ENCODE measurements at places on chromosomes 2 and 18.
A peak's percentile ranks its signal among the peaks of the same experiment; 100 is the strongest.

GRCh38 chr2:218019411-218020060 lies 16.7 kb upstream of the TNS1 start:
- no peak for DNase-seq

DNA sequence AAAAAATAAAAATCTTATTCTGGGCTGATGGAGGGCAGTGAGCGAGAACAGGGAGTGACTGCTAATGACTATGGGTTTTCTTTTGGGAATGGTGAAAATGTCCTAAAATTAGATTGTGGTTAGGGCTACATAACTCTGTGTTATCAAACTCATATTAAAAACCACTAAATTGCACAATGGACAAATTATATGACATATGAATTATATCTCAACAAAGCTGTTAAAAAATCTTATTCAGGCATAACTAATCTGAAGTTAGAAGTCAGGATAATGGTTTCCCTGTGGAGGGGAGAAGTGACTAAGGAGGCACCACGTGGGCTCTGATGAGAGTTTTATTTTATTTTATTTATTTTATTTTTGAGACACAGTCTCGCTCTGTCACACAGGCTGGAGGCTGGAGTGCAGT lies 32.1 kb upstream of the DPP4 start:
- no peak for DNase-seq

DNA sequence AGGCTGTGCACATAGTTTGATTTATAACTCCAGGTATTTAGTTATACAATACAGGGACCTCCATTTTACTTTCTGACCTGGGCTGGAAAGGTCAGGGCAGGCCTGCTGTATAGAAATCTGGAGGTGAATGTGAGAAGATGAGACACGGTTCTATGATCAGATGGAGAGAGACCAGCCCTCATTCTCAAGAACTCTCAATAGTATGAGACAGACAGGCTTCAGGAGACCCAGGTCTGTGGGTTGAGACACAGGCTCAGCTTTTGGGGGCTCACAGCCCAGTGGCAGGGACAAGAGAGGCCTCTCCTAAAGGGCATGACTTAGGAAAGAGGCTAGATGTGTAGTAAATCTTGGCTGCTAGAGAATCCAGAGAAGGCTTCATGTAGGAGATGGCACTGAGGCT lies 719 bp upstream of the ATP6V1B1 start:
- no peak for DNase-seq

- no peak for DNase-seq
Observed at GRCh38 chr2:151361674-151362370, 4.4 kb downstream of the TNFAIP6 start.

- DNase-seq: no peak
Observed at GRCh38 chr2:216206041-216206703, 97.0 kb downstream of the XRCC5 start.

GRCh38 chr2:173448938-173449471 lies 94.3 kb downstream of the CDCA7 start:
- DNase-seq: peak; percentile 31

- no peak for DNase-seq
Observed at GRCh38 chr2:3661149-3661660, 3.2 kb downstream of the ALLC start.

DNA sequence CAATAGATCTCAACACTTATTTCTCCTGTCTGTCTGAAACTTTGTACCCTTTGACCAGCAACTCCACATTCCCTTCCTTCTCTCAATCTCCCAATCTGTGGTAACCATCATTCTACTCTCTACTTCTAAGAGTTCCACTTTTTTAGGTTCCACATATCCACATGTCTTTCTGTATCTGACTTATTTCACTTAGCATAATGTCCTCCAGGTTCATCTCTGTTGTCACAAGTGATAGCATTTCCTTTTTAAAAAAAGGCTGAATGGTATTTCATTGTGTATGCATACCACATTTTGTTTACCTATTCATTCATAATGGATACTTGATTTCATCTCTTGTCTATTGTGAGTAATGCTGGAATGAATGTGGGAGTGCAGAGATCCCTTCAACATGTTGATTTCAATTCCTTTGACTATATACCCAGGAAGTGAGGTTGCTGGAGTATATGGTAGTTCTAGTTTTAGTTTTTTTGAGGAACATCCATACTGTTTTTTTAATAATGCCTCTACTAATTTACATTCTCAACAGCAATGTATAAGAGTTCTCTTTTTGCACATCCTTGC lies 18.8 kb upstream of the MMADHC start:
- no peak for DNase-seq

DNA sequence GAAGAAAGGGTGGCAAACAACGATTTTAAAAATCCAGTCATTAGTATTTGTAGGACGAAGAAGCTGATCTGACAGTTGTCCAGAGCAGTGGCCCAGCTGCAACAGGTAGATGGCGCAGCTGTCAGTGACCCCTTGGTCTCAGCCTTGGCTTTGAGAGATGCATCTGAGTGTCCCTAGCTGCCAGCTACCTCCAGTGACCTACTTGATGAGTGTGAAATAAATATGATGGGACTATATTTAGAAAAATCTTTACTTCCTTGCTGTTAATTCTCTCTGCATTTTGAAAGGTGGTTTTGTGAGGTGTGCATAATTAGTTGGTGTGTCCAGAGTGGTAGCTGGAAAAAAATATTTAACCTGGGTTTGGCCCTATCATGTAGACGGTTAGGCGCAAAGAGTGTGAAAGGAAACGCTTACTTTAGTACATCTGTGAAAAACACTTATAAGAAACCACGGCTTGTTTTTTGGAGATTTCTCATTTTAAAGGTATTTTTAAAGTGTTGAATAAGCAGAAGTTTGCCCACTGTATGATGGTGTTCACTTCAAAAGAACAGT lies 963 bp downstream of the INPP1 start:
- no peak for DNase-seq

GRCh38 chr2:119483395-119483753 lies 40.9 kb downstream of the SCTR start:
- no peak for DNase-seq

DNA sequence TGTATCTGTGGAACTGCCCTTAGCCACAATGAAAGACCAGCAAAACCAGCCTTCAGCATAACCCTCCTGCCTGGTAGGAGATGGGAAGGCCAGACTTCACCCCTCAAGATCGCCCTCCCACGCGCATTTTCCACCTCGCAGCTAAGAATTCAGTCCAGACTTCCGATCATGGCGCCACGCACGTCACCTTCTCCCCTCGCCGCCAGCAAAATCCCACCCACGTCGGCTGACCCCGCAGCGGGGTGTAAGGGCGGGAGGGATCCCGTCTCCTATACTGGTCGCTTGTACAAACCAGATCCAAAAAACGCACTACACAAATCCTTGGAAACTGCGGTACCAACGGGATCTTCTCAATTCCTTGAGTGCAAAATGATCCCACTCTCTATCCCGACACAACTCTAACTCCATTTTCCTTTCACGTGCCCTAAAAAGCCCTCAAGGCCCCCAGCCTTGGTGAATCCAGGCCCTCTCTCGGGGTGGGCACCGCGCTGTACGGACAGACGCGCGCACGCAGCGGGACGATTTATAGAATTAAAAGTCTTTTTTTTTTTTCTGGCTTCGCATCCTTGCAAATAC lies 1.0 kb upstream of the BMPR2 start:
- DNase-seq: peak; percentile 12

GRCh38 chr18:46677611-46678010 lies 20.6 kb upstream of the LOXHD1 start:
- DNase-seq: no peak

DNA sequence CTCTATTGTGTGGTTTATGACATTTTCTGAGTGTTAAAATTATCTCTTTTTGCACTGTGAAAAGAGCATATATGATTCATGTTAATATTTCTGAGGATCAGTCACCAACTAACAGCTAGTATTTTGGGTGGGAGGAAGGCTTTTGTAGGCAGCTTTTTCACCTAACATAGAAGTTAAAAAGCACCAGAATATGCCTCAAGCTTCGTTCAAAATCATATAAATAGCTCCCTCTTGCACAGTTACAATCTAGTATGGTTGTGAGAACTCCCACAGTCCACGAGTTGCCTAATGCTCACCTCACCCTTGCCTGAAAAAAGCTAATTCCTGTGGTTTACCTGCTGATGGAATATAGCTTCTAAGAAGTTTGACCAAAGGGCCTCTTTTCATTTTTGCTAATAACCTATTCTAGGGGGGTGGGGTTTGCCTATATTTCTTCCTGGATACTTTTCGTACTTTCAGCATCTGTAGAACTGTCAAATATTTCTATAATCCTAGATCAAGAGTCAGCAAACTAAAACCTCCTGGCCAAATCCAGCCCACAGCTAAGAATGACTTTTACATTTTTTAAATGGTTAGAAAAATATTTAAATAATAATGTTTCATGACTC lies 167.1 kb upstream of the FOSL2 start:
- no peak for DNase-seq

DNA sequence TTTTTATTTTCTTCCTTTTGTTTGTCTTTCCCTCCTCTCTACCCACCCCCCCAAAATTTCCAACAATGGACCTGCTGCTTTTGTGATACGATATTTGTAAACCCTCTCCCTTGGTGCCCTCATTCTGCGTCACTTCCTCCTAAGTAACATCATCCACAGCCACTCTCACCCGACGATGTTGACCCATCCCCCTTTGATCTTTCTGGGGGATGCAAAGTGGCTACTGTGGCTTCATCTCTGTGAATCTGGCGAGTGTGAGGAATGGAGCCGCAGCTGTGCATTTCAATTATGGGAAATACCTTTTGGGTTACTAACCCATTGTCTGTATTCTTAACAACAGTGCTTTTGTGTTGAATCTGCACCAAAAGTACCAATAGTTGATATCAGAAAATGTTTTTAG lies 19.4 kb downstream of the ANTXR1 start:
- DNase-seq: no peak

DNA sequence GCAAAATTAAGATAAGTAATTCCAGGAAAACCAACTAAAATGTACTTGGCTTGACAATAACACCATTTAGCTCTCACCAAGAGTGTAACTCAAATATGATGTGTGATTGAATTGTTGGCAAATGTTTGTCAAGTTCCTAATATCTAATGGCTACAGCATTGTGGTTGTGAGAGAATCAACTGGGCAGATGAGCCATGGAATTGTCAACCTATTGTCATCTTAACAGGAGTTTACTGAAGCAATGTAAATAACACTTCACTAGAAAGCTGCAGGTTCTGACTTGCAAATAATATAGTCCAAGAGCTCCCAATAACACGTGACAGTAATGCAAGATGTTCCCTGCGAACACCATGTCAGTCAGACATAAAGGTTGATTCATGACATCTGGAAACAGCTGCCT lies 495.2 kb upstream of the MEIS1 start:
- DNase-seq: no peak

DNA sequence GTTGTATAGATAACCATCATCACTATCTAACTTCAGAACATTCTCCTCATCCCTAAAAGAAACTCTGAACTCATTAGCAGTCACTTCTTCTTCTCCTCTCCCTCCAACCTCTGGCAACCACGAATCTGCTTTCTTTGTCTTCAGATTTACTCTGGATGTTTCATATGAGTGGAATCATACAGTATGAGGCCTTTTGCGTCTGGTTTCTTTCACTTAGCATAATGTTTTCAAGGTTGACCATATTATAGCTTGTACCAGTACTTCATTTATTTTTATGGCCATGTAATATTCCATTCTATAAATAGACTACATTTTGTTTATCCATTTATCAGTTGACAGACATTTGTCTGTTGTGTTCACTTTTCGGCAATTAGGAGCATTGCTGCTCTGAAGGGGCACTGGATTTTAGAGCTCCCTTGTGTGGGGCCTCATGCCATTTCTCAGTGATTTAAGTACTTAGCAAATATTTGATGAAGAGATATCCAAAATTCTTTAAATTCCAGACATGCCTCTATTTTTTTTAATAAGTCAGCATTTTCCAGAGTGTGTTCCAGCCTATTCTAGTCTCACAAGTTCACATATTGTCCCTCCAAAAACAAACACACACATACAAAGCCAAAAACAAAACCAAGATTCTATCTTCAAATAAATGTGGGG lies 22.5 kb upstream of the MAP3K20 start:
- DNase-seq: no peak

DNA sequence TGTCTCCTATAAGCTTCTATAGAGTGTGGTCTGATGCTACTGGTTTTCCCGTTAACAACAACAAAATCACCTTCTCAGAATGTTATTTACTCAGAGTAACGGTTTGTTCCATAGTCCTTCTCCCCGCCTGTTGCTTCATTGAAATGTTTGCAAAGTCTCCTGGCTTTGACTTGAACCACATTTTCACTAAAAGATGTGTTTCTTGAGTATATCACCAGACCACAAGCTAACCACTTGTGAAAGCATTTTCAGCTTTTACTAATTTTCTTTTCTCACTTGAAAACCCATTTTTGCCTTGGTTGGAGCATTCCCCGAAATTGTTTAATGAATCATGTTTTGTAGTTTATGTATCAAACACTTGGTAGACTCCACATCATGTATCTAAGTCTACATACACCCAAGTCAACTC lies 121.2 kb downstream of the DPP4 start:
- no peak for DNase-seq

GRCh38 chr2:202718614-202719013 lies 83.8 kb downstream of the FAM117B start:
- DNase-seq: no peak

DNA sequence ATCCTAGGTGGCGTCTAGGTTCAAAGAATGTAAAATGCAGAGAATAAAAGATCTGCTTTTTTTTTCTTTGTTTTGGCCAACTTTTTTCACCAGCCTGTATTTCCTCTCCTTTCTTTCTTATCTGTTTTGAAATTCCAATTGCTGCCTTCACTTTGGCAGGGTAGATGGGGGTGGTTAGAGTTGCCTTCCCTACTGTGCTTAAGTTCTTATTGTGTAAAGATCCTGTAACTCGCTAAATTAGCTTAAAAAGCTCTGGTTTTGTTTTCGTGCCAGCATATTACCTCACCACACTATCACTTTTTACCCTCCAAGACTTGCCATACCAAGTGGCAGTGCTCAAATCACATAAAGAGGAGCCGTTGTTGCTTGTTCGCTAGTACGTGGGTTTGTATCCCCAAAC lies 921.7 kb downstream of the DPP10 start:
- no peak for DNase-seq

- no peak for DNase-seq
Observed at GRCh38 chr2:206974551-206974950, 35.2 kb downstream of the CPO start.

DNA sequence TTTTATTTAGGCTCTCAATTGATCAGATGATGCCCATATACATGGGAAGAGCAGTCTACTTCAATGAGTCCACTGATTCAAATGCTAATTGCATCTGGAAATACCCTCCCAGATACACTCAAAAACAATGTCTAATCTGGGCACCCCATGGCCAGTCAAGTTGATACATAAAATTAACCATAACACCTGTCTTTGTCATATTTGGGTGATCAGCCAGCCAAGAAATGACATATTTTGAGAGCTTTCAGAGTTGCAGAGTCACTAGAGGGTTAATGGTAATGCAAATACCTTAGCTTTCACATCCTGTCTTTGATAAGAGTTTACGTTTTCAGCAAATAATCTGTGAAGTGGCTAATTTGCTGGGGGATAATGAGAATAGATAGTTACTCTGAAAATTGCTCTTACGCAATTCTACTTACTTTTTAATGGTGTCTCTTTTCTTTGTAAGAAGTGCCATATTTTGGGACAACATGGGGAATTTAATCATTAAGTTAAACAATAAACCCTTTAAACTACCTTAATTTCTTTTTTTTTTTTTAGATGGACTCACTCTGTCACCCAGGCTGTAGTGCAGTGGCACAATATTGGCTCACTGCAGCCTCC lies 49.1 kb downstream of the CCDC195 start:
- DNase-seq: no peak

Data from activated gamma-delta T cell treated with anti-CD3 and anti-CD28 coated beads, Interleukin-2, amount 50 U/mL, for 16 hours (primary cell).